ENCODE measurements at places on chromosomes 4 and X.

DNA sequence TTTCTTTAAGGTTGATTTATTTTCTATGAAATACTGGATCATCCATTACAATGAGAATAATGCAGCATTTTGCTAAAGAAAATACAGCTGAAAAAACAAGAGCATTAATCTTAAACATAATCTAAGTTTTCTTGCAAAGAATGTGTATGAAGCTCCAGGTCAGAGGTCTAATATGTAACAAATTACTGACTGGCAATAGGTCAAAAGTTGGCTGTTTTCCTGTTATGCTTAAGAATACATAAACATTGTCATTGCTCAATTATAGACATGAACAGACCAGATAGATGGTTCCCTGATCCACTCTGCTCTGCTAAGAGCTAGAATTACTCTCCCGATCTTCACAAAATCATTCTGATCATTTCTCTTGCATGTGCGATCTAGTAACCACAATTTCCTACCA lies 718.6 kb downstream of the PDHA2 start:
- DNase-seq, result no peak

DNA sequence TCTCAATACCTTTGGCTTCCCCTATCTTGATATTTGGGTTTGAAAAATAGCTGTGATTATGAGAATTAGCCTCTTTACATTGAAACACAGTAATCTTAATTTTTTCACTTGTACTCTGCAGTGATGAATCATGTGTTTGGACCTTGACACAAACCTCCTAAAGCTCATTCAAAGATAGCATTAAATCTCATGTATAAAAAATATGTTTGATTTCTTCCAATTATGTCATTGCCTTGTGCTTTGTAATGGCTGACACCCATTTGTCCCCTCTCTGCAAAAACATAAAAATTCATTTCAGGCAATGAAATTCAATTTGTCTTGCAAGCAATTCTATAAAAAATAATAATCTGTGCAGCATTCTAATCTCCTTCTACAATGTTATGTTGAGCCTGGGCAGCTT lies 422.4 kb upstream of the BOD1L1 start:
- no peak for DNase-seq

DNA sequence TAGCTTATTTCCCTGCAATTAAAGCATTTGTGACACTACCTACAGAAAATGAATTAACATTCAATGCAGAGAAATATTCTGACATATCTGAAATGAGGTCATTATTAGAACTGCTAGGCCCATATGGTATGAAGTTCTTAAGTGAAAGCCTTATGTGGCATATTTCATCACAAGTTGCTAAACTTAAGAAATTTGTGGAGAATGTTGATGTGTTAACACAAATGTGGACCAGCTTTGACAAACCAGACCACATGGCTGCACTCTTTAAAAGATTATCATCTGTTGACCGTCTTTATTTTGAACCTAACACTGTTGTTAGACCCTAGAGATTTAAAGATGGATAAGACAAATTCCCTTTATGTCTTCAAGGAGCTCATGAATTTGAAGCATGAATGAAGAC lies 1024.1 kb downstream of the RPA4 start:
- DNase-seq, result no peak

GRCh38 chr4:150425161-150425560 lies 156.8 kb upstream of the MAB21L2 start:
- DNase-seq, result no peak

DNA sequence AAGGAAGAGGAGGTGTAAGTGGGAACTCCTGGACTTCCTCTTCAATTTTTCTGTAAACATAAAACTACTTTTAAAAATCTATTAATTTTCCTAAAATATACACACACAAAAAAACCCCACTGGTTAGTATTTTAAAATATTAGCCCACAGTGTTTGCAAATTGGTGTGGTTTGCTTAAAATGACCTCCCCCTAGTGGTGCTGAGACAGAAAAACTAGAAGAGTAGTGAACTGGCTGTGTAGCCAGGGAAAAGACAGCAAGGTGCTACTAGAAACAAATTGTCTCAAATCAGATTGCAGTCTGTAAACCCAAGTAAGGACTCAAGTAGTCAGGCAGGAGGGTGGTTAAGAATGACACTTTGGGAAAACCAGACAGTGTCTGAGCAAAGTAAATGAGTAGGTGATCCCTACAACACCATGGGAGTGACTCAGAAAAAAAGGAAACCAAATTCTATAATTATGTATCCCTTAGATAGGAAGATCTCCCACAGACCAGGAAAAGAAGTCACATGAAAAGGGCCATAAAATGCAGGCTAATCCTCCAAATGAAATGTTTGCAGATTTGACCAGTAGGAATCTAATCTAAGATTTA lies 26.0 kb downstream of the AMTN start:
- DNase-seq, result no peak

GRCh38 chr4:76740866-76741662 lies 156.9 kb downstream of the SOWAHB start:
- no peak for DNase-seq

- DNase-seq, result no peak
Measured at GRCh38 chr4:183950536-183950935, 45.4 kb downstream of the STOX2 start.

DNA sequence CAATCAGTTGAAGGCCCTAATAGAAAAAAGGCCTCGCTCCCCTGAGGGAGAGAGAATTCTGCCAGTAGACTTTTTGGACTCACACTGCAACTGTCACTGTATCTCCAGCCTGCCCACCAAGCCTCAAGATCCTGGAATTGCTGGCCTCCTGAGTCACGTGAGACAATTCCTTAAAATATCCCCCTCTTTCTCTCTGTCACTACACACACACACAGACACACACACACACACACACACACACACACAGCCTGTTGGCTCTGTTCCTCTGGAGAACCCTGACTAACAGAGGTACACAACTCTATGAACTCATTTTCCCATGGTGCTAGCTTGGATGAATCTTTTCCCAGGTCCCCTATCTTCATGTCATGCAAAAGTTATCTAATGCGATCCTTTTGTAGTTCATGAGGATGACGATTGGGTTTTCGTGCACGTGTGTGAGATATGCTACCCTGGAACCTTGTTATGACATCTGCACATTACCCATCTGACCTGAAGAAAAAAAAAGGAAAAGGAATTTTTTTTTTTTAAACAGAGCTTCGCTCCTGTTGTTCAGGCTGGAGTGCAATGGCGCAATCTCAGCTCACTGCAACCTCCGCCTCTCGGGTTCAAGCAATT lies 13.7 kb downstream of the CLRN2 start:
- no peak for DNase-seq

GRCh38 chrX:80173261-80173660 lies 158.7 kb downstream of the TBX22 start:
- no peak for DNase-seq

GRCh38 chr4:3865986-3866812 lies 100.0 kb downstream of the ADRA2C start:
- DNase-seq, result no peak

DNA sequence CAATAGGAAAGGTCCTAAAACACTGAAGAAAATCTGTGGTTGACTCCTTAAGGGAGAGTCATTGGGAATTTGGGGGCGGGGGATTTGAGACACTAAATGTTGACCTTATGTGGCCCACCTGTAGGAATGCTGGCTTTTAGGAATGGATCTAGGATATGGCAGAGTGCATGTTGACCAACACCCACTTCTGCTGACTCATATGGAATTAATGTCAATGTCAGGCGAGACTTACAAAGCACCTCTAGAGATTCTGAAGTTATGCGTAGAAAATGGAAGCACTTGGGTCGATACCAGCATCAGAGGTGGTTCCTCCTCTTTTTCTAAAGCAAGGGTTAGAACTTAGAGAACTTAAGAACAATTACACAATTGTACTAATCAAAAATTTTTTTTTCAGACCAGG lies 100.6 kb upstream of the CBR4 start:
- no peak for DNase-seq

GRCh38 chr4:166594326-166594946 lies 639.9 kb downstream of the SPOCK3 start:
- peak; percentile 19 for DNase-seq

DNA sequence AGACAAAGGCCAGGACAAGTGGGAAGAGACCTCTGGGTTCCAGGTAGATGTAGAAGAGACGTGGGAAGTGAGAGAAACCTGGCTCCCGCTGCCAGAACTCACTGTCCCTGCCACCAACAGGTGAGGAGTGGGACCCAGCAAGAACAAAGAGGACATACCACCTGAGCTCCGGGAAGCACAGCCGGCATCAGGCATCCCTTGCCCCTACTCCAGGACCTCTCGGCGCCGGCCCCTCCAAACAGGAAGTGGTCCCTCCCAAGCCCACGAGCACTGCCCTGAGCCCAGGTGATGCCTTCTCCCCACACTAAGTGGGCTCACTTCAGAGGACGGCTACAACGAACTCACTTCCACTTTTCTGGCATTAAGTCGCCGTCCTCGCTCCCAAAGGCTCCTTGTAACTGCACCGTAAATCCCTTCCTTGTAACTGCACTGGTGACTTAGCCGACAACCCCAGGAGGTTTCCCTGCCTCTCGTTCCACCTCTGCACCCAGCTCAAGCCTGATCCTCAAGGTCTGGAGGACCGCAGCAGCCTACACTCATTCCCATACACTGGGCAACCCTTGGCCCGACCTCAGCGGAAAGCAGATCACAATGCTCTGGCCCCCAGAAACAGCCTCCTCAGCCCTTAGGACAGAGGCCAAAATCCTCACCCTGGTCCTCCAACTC lies 8.8 kb downstream of the FAM53A start:
- DNase-seq, result no peak

DNA sequence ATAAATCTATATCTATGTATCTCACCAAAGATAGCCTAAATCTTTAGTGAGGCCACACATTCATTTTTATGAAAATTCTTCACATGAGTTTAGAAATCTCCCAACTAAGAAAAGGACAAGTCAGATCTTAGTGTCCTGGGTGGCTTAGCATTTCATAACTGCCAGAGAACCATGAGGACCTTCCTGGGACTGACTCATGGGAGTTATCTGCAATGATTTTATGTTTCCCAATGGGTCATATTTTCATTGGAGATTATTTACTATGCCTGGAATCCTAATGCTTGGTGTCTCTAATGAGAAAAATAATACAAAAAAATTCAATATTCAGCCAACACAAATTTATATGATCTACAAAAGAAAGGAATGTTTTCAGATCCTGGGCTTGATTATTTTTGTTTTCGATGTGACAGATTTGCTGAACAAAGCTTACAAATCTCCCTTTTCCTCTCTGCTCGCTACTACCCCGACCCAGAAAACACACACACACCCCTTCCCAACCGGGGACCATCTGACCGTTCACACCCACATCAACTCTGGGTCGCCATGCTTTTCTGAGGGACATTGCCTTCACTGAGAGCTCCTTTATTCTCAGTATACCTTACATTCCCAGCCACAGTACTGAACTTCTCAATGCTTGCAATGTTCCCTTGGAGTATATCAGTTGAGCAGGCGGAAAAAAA lies 40.1 kb downstream of the SORBS2 start:
- DNase-seq, result no peak

DNA sequence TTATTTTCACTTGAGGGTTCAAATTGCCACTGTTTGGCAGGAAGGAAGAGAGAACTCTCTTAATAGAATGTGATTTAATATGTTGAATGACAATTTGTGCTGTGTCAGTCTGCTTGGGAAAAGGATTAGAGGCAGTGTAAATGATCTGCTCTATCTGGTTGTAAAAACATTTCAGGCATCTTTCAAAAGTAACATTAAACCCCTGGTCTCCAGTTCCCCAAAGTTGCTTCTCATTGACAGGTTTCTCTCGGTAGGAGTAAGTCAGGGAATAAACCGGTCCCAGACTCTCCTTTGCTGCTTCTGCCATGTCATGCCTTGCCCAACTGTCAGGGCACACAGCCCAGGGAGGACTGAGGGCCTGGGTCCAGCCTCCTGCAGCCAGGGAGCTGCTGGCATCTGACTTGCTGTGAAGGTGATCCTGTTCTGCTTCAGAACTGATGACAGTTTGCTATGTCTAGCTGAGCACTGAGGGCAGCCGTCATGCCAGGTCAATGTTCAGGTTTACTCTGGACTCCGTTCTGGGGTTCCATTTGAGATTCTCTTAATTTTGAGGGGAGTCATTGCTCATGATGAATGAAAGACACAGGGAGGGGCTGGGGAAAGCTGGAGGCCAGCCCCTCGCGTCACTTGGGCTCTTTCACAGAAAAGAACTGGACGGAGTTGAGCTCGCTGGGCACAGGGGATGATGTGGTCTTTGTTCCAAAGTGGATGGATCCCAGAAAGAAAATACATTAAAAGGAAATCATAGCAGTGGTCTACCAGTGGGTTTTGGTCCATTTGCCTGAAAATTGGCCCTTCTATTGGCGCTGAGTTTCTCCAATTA lies 312.4 kb downstream of the ARHGAP10 start:
- no peak for DNase-seq

- DNase-seq, result no peak
Measured at GRCh38 chr4:175146799-175147198, 228.6 kb downstream of the ADAM29 start.

DNA sequence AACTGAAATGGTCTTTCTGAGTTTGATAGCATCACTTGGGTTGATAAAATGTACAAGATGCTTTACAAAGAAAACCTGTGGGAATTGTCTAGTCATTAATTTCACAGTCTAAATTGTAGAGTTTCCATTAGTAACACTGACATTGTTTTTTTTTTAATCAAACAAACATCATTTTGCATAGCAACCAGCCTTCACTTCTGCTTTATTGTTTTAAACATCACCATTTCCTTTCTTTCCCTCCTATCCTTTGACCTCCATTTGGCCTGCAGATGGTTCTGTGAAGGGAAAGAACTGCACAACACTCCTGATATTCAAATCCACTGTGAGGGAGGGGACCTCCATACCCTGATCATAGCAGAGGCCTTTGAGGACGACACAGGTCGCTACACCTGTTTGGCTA lies 171.1 kb downstream of the PALLD start:
- DNase-seq, result no peak

DNA sequence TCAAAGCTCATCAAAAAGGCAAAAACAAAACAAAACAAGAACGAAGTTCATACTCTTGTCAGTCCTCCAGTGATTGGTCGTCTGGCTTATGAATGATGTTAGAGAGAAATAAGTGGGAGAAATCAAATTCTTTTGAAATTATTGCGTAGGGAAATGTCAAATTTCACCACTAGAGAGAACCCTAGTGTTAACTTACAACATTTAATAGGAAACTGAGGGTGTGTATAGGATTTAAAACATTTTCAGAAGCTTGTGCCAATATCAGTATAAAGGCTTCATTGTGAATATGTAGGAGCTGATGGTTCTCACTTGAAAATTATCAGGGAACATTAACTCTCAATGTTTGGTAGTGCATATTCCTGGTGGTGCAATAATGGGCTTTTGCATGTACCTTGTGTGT lies 17.4 kb downstream of the ADH6 start:
- DNase-seq, result no peak

DNA sequence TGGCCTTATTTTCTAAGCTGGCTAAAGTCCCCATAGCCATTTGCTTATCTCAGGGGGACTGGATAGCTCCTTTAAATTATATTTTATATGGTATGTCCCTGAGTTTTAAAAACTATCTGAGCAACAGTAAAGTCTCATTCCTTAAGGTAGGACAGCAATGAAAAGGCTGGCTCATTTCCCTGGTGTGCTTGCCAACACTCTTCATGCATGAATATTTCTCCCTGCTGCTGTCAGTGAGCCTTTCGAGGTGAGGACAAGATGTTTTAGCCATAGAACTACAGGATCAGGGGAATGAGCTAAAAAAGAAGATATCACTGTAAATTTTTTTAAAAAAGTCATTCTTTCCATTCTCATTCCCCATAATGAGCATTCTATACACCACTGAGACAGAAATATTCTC lies 427.3 kb upstream of the FAM241A start:
- no peak for DNase-seq

Data from HS-27A (cell line).